NCI-H510A (cell line): ENCODE measurements at places on chromosomes 5 and 9.
A peak's percentile ranks its signal among the peaks of the same experiment; 100 is the strongest.

DNA sequence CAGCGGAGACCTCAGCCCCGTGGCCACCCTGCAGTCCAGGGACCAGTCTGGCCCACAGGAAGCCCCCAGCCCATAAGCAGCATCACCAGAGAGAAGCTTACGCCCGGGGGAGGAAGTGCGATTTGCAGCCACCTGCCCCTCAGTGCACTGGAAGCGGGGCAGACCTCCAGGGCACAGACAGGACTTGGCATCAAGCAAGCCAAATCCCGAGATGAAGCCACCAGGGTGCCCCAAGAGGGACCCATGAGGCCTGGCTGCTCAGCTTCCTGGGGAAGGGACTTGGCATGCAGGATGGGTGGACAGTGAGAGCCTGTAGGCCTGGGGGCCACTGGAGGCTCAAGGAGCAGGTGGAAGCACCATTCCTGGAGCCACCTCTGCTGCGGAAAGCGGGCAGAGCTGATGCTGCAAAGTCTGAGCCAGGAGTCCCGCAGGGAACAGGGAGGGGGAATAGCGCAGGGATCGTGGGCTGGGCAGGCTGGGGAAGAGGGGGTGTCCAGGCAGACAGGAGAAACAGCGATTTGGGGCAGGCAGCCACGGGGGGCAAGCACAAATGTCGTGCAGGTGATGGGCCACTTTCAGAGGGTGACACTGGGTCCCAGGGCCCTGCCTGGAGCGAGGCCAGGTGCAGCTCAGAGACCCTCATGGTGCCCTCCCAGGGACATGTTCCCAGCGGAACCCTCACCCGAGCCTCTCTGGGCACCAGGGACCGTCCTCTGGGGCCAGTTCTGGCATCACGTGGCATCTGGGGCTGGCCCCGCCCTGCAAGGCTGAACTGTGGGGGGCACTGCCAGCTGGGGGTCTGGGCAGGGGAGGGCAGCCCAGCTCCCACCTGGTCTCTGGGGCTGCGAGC, 3.2 kb downstream of the LRRC26 start:
- DNase-seq: no peak

DNA sequence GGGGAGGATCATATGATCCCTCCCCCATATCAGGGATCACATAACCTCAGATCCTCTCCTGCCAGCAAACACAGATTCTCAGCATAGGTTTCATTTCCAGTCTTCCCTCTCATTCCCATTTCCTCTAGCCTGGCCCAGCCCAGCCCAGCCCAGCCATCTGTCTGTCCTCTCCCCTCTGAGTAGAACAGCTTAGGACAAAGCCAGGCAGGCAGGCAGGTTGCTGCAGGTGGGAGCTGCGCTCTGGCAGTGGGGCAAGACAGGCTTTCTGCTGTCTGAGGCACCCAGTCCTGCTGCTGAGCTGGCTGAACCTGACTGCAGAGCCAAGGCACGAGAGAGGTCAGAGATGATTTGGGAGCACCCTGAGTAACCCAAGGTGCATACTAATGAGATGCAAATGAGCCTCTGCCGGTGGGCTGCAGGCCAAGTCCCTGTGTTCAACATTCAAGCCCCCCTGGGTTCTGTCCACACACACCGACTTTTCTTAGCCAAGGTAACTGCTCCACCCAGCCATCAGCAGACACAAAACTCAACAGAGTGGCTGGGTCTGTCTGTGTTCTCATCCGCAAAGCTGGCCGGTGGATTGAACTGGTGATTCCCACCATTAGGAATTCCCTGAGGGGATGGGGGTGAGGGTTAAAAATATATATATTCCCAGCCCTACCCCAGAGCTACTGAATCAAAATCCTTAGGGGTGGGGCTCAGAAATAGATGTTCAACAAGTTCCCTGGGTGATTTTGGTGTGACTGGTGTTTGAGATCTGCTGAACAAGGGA, 9.1 kb downstream of the FAT2 start:
- no peak for DNase-seq

DNA sequence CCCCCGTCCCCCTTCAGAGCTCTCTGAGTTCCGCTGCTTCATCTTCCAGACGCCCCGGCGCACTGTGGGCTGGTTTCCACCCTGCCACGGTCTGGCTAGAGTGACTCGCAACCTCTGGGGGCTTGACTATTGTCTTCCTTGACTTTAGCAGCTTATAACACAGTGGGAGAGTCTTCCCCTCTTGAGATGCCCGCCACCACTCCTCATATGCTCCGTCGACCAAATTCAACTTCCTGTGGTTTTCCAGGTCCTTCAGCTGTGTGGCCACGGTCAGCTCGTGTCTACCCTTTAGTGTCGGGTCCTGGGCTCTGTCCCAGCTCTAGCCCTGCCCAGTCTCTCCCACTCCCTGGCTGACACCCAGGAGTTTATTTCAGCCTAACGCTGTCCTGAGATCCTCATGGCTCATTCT, 28.2 kb upstream of the NCS1 start:
- DNase-seq: no peak

DNA sequence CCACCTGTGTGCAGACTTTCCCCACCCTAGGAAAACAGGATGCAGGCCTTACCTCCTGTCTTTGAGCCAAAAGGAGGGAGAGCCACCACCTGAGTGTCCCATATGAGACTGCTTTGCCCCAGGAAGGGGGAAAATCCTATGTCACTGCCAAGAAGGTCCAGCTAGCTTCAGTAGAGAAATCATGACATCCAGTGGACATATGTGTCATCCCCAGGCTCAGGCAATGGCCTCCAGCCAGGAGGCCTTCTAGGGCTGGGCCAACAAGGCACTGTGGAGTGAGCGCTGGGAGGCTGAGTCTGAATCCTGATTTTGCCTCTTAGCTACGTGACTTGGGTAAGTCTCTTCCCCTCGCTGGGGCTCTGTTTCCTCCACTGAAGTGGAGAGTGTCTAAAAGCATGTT, 60.2 kb downstream of the SMIM23 start:
- no peak for DNase-seq

- DNase-seq: peak; percentile 47
Observed at GRCh38 chr9:75229605-75230332, 141.5 kb downstream of the OSTF1 start.

- no peak for DNase-seq
Observed at GRCh38 chr5:125890511-125890931, 532.7 kb upstream of the GRAMD2B start.

GRCh38 chr9:80968611-80969010, 720.7 kb downstream of the TLE1 start:
- DNase-seq: no peak

- DNase-seq: no peak
Observed at GRCh38 chr9:99109522-99109921, 4.6 kb downstream of the TGFBR1 start.

DNA sequence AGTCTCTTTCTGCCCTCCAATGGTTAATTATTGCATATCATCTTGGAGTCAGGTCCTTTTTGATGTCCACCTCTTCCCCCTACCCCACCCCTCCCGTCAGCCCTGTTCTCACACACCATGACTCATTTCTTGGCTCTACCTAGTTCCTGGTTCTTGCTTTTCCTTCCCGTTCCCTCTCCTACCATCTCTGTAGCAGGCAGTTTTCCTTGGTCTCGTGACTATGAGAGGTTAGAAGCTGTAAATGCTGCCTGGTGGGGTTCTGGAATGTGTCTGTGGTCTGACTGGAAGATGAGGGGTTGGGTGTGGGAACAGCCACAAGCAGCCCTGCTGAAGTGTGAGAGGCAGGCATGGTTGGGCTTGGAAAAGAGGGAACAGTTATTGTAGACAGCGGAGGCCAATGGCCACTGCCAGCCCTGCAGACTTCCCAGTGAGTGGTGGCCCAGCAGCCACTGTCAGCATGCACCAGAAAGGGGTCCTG, 18.2 kb downstream of the SLC22A5 start:
- DNase-seq: no peak

DNA sequence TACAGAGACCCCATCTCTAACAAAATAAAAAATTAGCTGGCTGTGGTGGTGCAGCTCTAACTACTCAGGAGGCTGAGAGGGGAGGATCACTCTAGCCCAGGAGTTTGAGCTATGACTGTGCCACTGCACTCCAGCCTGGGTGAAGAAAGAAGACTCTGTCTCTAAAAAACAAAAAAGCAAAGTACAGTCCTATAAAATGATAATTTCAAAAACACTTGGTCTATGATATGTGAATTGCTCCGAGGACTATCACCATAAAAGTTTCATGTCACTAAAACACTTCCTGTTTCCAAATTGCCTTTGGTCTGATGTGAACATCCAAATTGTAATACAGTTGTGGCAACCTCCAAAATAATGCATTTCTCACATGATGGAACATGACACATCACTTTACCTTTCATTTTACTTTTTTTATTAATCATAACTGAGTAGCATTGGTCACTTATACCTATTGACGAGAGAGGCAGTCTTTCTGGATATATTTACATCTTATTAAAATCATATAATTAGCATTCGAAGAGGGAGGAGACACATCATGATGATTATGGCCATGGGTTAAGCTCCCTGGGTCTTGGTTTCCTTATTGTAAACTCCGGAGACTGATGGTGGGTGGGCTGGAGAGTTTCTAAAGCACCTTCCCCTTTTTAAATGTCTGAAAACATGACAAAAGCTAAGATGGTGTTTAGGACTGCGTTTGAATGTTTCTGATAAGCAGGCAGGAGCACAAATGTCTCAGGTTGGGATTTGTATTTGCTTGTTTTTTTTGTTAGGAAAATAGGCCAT, 25.8 kb upstream of the CD180 start:
- DNase-seq: no peak
